ENCODE measurements at places on chromosomes 7 and 10.
A peak's percentile ranks its signal among the peaks of the same experiment; 100 is the strongest.

DNA sequence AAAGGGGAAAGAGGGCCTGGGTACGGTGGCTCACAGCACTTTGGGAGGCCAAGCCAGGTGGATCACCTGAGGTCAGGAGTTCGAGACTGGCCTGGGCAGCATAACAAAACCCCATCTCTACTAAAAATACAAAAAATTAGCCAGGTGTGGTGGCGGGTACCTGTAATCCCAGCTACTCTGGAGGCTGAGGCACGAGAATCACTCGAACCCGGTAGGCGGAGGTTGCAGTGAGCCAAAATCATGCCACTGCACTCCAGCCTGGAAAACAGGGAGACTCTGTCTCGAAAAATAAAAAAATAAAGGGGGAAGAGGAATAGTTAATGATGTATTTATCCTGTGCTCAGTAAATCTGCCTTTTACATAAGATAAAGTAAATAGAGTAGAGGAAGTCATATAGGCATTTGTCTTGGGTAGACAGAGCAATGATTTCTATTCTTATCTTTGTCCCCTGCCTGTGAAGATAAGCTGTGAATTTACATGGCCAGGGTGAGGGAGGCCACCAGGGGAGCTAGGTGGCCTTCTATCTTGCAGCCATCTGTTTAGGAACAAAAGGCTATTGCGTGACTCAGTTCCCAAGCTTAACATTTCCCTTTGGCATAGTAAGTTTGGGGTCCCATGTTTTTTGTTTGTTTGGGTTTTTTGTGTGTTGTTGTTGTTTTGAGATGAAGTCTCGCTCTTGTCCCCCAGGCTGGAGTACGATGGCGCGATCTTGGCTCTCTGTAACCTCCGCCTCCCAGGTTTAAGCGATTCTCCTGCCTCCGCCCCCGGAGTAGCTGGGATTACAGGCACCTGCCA, 73.2 kb upstream of the GTF2I start:
- DNase-seq, result no peak

- DNase-seq, result no peak
Measured at GRCh38 chr7:108222236-108222892, 92.2 kb upstream of the LAMB4 start.

GRCh38 chr7:26192485-26193087, 8.0 kb downstream of the HNRNPA2B1 start:
- DNase-seq, result no peak

DNA sequence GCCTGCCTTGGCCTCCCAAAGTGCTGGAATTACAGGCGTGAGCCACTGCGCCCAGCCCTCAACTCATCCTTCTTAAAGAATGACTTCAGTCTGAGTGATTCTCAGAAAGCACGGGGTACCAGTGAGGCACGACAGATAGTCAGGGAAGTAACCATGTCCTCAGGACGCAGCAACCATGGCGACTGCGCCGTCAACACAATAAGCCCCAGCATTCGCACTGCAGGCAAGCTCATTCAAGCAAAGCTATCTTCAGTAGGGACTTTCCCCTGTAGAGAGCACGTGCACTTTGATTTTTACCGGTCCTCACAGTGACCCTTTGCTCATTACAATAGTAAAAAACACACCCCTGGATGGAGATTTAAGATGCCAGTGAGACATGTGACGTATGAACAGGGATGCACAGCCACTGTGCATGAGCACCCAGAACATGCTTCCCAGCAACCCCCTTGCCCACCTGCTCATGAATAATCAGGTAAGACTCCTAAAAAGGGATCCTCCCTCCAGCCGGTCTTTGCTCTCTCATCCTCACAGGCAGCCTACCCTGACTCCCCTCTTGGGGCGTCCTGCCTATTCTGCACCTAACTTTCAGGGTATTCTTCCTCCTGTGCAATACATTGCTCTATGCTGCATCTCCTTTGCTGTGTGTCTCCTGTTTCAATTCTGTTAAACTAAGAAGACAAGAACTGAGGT, 9.1 kb downstream of the WDR86 start:
- DNase-seq, result no peak

DNA sequence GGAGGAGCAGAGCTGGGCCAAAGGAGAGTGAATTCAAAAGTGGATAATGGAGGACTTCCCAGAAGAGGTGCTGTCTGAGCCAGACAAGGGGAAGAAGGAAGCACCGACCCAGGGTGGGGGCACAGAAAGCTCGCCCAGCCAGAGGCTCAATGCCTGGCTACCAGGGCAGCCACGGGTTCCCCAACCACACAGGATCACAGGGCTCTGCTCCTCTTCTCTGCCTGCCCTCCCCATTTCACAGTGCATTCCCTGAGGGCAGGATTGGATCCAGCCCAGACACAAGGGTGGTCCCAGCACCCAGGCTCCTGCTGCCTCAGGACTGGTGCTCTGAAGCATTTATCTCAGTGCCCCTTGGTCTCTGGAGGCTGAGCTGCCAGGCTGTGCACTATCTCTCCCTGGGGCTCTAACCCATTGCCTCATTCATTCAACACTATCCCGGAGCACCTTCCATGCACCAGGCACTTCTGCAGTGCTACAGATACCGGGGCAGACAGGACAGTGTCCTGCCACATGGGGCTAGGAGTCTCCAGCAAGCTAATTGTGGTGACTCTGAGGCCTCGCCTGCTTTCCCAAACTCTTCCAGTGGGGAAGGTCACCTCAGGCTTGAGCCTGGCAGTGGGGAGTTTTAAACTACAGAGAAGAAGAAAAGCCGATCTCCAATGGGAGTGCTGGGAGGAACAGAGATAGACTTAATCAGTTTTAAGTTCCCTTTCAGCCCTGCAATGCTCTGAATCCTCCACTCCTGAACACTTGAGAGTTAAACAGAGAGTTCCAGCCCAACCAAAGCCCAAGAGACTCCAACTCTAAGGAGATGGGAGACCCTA, 201.8 kb upstream of the ZMIZ1 start:
- DNase-seq, result no peak

- no peak for DNase-seq
Measured at GRCh38 chr7:28358423-28358868, 53.9 kb upstream of the CREB5 start.

- no peak for DNase-seq
Measured at GRCh38 chr10:112124866-112125265, 58.7 kb downstream of the GPAM start.

- DNase-seq, result no peak
Measured at GRCh38 chr10:16887565-16887964, 70.3 kb upstream of the RSU1 start.

DNA sequence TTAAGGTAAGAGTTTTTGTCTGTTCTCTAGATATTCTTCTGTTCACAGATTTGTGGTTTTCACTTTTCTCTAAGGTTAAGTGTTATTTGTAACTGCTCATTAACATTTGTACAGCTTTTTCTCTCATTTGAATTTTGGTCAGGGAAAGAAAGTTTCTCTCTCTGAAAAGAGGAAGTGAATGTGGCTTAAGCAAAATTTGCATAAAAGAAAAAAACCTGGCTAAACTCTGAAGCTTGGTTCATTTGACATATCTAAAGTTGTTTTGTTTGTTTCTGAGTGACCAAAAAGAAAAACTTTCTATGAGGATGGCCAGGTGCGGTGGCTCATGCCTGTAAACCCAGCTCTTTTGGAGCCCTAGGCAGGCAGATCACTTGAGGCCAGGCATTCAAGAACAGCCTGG, 22.0 kb upstream of the SLC26A4 start:
- no peak for DNase-seq

DNA sequence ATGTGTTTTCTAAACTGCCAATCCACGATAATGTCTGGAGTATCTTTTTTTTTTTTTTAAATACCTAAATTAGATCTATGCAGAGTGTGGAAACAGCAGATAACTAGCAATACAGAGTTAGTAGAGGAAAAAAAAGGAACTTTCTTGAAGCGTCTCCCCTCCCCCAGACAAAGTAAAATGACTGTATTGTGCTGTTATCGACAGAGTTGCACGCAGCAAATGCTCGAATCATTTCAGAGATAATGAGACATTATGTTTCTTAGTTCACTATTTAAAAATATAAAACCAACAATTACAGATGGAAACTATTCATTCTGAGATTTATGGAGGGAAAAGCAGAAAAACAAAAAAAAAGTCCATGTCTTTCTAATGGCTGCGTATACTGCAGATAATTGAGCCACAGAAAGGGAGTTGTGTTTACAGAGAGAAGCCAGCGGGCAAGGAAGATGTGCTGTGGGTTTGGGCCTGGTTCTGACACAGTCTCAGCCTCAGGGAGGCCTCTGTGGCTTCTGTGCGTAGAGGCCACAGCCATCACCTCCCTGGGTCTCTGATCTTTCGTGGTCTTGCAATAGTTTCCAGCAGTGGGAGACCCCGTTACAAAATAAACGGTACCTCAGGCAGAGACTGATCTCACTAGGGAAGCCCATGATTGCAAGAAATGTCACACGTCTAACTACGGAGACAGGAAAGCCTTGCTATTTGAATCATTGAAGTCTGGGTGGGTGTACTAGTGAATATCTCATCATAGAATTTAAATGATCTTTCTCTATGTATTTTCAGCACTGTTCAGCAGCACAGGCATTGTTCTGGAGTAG, 19.1 kb upstream of the KLF6 start:
- no peak for DNase-seq

GRCh38 chr10:34346516-34347100, 468.5 kb downstream of the PARD3 start:
- no peak for DNase-seq

DNA sequence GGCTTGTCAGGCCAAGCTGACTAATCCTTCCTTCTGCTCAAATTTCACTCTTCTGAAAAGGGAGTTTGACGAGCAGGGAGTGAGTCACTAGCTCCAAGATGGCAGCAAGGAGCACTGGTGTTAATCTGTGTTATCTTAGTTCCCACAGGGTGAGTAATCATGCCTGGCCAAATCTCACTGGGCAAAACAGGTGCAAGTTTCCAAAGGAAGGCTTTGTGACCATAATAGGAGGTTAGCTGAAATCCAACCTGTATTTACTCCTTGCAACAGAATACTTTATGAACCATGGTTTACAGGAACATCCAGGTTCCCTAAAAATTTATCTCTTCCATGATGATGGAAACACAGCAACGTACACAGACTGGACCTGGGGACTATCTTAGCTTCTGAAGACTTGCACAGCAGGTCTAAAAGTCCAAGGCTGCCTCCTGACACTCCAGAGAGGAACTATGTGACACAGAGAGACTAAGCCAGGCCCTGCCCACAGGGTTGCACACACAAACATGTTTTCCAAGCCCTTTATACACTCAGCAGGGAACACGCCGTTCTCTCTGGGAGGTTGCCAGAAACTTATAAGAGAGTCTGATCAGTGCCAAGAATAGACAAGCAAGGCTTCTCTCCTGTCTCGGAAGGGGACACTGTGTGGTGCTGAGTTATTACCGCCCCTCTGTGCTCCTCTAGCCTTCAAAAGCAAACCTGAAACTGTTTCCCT, 46.3 kb downstream of the PDK4 start:
- DNase-seq, result no peak

- no peak for DNase-seq
Measured at GRCh38 chr7:137820677-137821420, 25.9 kb downstream of the DGKI start.

DNA sequence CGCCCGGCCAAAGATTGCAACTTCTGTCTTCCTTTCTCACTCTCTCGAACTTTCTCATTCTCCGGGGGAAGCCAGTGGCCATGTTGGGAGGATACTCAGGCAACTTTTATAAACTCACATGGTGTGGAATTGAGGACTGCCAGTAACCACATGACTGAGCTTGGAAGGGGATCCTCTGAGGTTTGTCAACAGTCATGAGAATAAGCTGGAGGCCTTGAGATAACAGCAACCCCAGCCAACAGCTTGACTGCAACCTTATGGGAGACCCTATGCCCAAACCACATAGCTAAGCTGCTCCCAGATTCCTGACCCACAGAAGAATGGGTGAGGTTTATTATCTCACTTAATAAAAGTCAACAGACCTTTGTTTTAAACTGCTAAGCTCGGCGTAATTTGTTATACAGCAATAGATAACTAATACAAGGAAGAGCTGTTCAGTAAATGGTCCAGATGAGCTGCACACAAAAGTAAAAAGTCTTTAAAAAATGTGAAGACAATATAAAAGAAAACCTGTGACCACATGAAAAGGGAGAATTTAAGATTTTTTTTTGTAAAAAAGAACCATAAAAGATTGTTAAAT, 9.6 kb downstream of the SYPL1 start:
- DNase-seq, result no peak

DNA sequence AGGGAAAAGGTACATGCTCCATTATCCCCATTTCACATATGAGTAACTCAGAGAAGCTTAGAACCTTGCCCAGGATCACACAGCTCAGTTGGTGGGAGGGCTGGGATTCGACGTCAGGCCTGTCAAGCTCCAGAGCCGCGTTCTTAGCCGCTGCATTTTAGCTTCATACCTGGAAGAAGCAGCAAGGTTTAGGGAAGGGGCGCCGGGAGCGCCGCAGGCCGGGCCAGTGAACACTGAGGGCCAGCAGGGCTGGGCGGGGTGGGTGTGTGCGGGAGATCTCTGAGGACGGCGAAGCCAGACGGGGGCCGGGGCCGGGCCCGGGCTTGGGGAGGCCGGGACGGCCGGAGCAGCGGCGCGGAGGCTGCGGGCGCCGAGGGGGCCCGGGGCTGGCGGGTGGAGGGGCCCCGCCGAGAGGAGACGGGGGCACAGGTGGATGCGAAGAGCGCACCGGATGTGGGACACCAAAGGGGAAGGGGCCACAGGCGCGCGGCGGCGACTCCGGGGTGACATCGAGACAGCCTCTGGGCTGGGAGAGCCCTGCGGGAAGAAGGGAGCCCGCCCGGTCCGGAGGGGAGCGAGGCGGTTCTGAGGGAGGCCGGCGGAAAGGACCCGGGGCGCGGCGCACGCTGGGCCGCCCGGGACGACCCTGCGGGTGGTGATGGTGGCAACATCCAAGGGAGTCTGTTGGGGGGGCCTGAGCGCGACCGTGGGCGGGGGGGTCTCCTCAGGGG, 498 bp downstream of the NDST2 start:
- peak; percentile 48 for DNase-seq

GRCh38 chr7:100965723-100966541, 3.4 kb upstream of the MUC12 start:
- peak; percentile 94 for DNase-seq

DNA sequence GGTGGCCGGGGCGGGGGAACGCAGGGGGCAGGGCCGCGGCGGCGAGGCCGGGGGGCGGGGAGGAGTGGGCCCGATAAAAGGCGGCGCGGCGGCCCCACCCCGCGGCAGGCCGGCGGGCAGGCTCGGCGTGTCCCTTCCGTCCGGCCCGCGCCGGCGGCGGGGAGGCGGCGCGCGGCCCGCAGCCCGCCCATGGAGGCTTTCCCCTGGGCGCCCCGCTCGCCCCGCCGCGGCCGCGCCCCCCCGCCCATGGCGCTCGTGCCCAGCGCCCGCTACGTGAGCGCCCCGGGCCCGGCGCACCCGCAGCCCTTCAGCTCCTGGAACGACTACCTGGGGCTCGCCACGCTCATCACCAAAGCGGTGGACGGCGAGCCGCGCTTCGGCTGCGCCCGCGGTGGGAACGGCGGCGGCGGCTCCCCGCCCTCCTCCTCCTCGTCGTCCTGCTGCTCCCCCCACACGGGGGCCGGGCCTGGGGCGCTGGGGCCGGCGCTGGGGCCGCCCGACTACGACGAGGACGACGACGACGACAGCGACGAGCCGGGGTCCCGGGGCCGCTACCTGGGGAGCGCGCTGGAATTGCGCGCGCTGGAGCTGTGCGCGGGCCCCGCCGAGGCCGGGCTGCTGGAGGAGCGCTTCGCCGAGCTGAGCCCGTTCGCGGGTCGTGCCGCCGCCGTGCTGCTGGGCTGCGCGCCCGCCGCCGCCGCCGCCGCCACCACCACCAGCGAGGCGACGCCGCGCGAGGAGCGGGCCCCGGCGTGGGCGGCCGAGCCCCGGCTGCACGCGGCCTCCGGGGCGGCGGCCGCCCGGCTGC, at the start of gene NANOS1:
TSS of gene NANOS1 (plus strand) at position 102 of the 808 bp plus-strand sequence. CDS start at position 190, 88 bp downstream.
- no peak for DNase-seq
